ENCODE measurements at places on chromosomes 16 and 17.
A peak's percentile ranks its signal among the peaks of the same experiment; 100 is the strongest.

DNA sequence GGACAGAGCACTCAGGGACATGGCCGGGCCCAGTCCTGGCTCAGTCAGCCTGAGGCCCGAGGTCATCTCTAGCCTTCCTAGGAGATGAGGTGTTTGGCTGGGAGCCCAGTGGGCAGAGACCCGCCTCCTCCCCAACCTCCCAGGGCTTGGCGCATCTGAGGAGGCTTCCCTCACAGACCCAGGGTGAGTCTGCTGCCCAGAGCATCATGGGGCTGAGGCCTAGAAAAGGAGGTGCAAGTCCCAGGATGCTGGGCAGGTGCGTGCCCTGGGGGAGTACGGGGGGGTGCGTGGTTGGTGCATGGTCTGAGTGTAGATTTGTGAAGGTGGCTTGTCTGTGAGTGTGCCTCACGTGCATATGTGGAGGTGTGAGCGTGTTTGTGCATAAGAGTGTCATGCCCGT lies 4.7 kb downstream of the PDE6G start:
- no peak for DNase-seq

DNA sequence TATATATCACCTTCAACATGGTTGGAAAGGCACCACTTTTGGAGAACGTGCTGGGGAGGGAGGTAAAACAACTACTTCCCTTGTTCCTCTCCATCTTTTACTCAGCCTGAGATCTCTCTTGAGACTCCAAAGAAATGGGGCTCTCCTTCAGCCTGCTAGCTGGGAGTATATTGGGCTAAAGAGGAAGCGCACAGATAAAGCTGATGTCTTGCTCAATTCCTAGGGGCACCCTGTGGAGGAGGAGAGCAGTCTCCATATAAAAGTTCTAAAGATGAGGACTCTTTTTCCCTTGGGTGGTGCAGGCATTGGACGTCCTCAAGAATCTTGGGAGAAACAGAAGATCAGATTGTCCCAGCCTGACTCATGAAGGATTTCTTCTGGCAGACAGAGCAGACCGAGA lies 4.6 kb upstream of the ETV4 start:
- no peak for DNase-seq

DNA sequence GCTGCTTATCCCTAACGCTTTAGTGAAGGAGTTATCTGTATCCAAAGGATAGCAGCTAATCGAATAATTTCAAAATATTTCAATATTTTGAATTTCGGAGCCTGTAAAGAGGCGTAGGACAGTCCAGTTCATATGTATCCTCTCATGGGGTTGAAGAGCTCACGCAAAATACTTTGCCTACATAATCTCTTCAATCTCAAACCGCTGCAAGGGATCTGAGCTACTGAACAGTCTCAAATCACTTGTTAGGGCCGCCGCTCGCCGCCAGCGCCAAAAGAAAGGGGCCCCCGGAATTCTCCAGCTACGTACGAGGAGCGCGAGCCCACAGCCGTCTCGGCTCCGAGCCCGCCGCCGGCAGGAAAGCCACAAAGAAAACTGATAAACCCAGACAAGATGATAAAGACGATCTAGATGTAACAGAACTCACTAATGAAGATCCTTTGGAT lies 601 bp upstream of the RFWD3 start:
- DNase-seq: peak; percentile 56

DNA sequence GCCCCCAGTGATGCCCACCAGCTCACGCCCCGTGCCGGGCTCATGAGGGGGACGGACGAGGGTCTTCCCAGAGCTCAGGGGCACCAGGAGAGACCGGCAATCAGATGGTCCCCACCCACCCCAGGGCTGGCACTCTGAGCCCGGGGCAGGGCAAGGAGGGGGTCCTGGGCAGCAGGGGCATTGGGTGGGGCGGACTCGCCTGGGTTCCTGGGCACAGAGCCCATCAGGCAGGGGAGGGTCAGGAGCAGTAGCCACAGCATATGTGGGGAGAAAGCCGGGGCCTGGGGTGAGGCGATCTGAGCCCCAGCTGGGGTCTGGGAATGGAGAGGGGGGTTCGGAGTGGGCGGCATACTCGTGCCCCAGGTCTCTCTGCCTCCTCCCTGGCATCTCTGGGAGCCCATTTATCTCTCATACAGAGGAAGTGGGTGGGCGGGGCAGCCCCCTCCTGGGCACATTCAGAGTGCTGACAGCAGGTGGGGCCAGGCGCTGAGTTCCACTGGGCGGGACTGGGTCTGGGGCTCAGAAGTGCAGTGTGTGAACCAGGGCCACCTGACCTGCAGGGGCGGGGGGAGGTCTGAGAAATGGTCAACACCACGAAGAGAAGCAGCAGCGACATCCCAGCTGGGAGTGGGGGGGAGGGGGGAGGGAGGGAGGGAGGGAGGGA lies 20.5 kb upstream of the UBE2I start:
- no peak for DNase-seq

- DNase-seq: no peak
Observed at GRCh38 chr17:13008461-13008860, 9.4 kb downstream of the ELAC2 start.

DNA sequence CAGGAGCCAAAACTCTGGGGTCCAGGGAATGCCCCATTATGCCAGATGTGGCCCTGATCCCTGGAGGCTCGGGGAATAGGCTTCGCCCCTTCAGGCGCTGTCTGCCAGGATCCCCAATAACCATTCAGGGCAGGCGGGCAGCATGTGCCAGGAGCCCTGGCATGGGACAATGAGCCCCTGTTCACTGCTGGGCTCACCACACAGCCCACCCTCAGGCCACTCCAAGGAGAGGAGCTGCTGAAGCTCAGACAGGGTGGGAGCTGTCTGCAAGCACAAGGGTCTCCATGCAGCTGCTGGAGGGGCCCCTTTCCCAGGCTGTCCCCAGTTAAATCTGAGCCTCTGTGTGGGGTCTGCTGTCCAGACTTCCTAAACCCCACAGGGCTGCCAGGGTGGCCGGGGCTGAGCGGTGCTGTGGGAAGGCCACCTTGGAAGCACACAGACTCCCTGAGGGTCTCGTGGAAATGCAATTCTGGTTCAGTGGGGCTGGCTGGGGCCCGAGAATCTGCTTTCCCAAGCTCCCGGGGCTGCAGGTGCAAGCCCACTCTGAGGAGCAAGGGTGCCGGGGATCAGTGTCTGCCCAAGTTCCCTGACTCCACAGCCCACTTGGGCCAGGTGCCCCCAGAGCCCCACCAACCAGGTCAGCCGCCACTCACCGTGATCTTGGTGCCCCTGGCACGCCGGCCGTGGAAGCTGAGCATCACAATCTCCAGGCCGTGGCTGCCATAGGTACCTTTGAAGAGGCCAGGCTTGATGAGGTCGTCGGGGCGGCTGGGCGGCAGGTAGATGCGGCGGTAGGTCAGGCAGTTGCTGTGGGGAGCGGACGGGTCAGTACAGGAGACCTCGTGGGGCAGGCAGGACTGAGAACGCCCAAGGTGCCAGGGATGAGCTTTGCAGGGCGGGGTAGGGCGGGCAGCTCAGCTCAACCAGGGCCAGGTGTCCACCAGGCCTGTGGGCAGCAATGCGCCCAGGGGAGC lies 17.7 kb upstream of the C16orf95 start:
- peak; percentile 35 for DNase-seq

DNA sequence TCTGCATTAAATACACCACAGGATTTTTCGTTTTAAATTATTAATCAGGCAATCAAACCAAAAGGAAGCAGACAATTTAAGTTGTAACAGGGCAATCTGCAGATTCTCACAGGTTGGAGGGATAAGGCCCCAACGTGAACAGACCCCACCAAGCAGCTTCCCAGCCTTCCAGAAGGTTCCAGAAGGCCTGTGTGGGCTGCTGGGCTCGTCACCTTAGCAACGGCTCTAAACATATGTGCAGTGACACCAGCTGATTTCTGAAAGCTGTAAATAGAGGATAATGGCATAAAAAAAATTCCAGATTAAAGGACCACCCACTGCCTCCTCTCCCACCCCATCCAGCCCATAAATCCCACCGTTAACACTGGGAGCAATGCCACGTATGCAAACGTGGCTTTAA lies 123.8 kb downstream of the ZNF778 start:
- DNase-seq: peak; percentile 75

DNA sequence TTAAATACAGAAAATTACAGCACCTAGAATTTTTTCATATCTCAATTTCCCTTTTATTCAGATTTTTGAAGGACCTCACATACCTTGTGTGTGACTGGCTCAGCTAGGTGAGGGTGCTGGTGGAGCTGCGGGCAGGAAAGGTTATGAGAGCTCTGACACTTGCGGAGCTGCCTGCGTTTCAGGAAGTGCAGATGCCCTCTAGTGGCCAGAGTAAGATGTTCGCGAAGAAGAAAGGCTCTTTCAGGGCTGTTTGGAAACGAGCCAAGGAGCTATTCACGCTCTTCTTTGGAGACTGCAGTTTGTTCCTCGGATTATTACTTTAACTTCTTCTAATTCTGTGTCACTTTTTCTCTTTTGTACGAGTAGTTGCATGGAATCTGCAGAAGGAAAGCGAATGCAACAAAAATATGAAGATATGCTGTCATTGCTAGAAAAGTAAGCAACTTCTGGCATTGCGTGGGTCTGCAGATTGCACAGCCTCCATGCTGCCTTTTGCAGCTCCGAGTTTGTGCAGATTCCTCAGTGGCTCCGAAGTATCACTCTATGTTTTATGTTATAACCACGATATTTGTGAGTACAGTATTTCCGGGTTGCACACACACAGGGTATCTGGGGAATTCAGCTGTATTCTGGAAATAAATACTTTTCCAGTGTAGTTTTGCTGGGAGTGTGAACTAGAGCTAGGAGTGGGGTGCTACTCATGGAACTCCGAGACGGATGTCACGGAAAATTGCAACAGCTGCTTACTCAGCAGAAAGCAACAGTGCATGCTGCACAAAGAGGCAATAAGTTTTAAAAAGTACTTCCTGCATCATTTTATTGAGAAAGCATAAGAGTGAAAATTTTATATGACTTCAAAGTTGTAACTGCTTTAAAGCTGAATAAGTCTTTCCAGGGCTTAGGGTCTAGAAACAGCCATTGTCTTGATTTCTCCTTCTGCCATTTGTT lies 46.3 kb downstream of the DNAH9 start:
- peak; percentile 91 for DNase-seq

DNA sequence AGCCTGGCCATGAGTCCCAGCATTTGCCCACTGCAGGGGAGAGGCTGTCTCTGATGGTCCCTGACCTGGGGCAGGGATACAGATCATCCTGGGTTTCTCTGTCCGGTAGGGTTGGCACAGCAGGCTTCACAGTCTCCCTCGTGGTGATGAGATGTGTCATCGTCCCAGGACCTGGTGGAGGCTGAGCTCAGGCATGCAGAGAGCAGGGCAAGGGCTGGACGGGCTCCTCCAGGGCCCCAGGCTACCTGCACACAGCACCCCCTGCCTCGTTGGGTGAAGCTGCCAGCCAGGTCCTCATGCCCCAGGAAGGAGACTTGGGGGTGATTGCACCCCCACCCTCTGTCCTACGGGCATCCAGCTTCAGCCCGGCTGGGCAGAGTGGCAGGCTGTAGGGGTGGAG lies 155.8 kb upstream of the GSE1 start:
- DNase-seq: no peak

DNA sequence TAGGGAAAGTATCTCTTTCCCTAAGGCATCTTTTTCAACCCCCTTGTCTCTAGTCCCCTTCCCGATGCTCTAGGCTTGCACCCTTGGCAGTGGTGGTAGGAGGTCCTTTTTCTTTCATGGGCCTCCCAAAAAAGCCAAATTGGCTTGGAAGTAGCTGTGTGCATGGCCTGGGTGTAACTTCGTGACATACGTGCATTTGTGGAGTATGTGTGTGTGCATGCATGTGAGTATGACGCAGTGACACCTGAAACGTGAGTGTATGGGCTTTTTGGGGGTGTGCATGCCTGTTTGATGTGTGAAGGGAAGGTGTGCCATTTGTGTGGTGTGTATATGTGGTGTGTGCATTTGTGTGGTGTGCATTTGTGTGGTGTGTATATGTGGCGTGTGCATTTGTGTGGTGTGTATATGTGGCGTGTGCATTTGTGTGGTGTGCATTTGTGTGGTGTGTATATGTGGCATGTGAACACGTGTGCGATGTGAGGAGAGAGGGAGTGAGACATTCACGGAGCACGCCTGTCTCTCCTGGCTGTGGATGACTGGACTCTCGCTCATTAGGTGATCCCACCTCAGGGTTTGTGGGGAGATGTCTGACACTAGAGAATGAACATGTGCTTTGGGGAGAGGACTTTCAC lies 15.7 kb downstream of the IGFBP4 start:
- no peak for DNase-seq

GRCh38 chr17:7846765-7847661 lies 7.9 kb upstream of the TMEM88 start:
- no peak for DNase-seq

GRCh38 chr17:45413498-45413923 lies 19.2 kb downstream of the ARHGAP27 start:
- DNase-seq: no peak

DNA sequence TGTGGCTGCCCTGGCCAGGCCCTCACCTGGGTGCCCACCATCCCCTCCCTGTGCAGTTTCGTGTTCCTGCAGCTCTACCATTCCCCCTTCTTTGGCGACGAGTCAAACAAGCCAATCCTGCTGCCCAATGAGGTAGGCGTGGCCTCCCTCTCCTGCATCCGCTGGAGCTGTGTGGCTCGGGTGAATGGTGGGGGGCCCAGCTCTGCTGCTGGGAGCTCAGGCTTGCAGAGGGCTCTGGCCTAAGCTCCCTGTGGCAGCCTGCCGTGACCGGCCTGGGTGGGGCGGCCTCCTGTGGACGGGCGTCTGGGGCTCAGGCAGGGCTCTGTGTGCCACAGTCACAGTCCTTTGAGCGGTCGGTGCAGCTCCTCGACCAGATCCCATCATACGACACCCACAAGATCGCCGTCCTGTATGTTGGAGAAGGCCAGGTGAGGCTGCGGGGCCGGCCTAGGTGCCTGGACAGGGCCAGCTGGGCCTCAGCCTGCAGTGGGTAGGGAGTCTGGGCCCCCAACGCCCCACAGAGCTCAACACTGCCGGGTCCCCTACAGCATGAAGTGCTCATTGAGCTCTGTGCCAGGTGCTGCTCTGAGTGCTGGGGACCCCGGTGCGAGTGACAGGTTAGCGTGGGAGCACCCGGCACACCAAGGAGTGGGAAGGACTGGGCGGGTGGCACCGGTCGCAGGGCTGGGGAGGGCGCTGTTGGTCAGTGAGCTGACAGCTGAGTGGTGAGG lies 37.3 kb downstream of the TSC2 start:
- DNase-seq: no peak

GRCh38 chr17:47810200-47810821 lies 11.3 kb downstream of the OSBPL7 start:
- no peak for DNase-seq

- peak; percentile 86 for DNase-seq
Observed at GRCh38 chr17:66567234-66568170, 265.1 kb downstream of the PRKCA start.

- DNase-seq: no peak
Observed at GRCh38 chr17:10798910-10799309, 5.0 kb downstream of the TMEM238L start.

- no peak for DNase-seq
Observed at GRCh38 chr17:34365340-34365739, 2.3 kb upstream of the CCL1 start.

Measured in brain (organoid and tissue), 16 donors.